Activated T-helper 9 cell treated with anti-CD3 and anti-CD28 coated beads, Interleukin-2, amount 50 U/mL, for 16 hours (primary cell): ENCODE measurements at places on chromosomes 2 and 18.

- no peak for DNase-seq
Observed at GRCh38 chr2:156592809-156593593, 156.8 kb downstream of the GPD2 start.

- no peak for DNase-seq
Observed at GRCh38 chr2:138831154-138831553, 51.0 kb upstream of the NXPH2 start.

- DNase-seq = no peak
Observed at GRCh38 chr2:175950512-175950911, 51.6 kb downstream of the LNPK start.

DNA sequence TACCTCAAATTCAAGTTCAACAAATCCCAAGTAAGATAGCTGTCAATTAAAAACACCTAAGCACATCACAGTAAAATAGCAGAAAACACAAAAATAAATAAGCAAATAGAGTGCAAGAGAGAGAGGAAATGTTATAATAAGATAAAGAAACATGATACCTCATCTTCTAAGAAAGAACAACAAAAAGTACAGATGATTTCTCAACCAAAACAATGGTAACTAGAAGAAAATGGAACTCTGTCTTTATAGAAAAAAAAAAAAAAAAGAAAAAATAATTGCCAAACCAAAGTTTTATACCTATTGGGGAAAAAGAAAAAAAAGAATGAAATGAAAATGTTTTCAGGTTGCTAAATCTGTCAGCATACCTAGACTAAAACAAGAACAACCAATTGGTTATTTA lies 1253.5 kb upstream of the CDH2 start:
- DNase-seq = no peak

- DNase-seq = no peak
Observed at GRCh38 chr2:207434899-207435465, 94.8 kb upstream of the CREB1 start.

DNA sequence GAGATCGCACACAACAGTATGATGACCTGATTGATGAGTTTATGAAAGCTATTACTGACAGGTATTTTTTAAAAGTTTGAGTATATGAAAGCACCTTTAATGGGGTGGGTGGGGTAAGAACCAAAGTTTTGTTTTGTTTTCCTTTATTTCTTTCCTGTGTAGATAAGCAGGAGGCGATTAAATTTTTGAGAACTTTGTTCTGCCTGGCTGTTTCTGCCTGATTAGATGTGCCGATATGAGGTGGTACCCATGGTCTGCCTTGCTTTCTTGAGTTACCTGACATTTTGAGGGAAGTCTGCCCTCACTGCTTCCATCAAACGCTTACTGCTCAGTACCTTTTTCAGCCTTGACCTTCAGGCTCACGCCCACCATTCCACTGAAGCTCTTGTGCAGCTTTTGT lies 39.2 kb downstream of the ME2 start:
- no peak for DNase-seq

- DNase-seq = no peak
Observed at GRCh38 chr2:54520687-54521086, 64.6 kb downstream of the SPTBN1 start.

DNA sequence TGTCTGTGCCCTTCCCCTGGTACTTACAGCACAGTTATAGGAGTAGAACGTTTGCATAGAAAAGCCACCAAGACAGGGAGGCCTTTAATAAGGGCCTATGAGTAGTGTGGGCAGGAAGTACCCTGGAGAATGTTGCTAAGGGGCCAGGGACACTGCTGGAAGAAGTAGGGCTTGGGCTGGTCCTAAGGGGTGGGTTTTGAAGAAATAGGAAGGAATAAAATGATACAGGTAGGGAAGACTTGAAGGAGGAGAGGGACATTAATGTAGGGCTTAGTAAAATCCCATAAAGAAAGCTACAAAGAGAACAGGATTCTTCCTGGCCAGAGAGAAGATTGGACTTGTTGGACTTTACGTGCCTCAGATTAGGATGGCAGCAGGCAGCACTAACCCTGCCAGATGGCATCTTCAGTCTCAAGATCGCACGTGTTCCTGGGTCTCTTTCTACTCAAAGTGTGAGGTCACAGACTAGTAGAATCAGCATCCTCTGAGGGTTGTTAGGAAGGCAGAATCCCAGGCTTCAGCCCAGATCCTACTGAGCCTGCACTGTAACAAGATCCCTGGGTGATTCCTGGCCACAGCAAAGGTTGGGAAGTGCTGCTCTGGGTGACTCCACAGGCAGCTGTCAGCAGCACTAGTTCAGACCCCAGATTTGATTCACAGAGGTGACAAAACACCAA lies 39.2 kb downstream of the EPAS1 start:
- no peak for DNase-seq

DNA sequence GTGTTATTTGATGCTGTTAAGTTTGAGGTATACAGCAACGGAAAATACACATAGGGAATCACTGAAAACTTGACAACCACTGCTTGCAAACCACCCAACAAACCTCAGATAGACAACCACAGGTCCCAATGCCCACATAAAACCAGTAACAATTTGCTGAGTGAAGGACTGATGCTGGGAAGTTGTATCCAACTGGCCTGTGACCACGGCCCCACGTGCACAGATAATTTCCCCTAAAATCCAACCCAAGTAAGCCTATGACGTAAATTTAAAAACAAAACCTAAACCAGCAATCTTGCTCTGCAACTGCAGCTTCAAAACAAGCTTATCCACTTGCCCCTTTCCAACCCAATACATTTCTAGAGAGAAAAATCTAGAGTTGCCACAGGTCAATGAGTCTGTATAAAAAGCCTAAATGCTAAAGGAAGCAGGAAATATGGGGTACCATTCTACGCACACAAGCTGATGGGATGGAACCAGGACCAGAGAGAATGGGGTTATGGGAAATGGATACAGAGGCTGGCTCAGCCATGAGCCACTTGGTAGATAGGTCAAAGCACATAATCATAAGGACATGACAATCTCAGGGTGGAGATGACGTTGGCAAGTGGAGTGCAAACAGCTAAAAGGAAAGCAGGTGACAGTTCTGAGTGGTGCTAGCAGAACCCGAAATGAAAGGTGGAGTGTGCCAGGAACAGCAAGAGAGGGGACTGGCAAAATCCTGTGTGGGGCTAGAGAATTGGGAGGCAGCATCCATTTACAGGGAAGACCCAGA lies 27.8 kb upstream of the CREB1 start:
- no peak for DNase-seq

GRCh38 chr2:189129971-189130370 lies 49.6 kb downstream of the COL5A2 start:
- DNase-seq = no peak

DNA sequence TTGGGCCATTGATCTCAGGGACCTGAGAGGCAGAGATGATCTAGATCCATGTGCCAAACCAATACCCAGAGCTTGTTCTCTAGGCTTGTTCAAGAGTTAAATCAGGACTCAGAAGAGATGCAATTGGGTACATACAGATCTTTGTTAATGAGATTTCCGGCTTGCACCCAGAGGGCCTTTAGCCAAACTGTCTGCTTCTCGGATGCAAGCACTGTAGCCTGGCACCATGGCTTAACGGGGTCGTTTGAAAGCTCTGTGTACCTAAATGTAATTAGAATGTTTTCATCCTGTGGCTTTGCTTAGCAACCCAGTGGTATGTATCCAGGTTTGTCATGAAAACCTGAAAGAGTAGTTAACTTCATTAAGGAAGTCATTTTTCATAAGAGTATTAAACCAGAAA lies 94.2 kb downstream of the TPGS2 start:
- DNase-seq = no peak

DNA sequence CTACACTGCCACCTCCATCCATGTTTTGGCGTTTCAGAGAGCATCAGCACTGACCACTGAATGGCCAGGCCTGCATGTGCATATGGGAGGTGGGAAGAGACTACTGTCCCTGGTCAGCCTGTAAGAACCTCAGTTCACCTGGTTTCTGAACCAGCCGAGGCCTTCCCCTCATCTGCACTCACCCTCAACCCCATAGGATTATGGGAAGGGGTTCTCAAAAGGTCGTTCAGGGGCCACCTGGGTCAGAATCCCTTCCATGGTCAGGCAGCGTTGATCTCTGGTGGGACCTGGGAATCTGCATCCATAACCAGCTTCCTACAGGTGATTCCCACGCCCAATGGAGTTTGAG lies 36.7 kb downstream of the TET3 start:
- no peak for DNase-seq

DNA sequence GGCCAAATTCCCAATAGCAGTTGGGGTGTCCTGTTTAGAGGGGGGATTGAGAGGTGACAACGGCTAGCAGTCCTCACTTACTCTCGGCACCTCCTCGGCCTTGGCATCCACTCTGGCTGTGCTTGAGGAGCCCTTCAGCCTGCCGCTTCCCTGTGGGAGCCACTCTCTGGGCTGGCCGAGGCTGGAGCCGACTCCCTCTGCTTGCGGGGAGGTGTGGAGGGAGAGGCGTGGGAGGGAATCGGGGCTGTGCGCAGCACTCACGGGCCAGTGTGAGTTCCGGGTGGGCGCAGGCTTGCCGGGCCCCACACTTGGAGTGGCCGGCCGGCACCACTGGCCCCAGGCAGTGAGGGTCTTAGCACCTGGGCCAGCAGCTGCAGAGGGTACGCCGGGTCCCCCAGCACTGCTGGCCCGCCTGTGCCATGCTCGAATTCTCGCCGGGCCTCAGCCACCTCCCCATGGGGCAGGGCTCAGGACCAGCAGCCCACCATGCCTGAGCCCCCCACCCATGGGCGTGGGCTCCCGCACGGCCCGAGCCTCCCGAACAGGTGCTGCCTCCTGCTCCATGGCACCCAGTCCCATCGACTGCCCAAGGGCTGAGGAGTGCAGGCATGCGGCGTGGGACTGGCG lies 705.9 kb upstream of the ZNF804A start:
- no peak for DNase-seq

DNA sequence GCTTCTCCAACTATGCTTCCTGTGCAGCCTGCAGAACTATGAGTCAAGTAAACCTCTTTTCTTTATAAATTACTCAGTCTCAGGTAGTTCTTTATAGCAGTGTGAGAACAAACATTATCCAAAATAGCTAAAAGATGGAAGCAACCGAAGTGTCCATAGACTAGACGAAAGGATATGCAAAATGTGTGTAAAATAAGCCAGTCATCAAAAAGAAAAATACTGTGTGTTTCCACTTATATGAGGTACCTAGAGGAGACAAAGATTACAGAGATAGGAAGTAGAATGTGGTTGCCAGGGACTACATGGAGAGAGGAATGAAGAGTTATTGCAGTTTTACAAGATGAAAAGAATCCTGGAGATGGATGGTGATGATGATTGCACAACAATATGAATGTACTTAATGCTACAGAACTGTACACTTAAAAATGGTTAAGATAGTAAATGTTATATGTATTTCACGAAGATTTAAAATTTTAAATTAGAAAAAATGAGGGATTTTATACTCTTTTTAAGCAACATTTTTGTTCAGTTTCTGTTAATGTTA lies 99.3 kb upstream of the FN1 start:
- DNase-seq = no peak
